A549 treated with AZD2906 at 1 μM for 4 hours (cell line): ENCODE measurements at places on chromosomes 5 and 9. TPM values are rescaled to one million over a fixed set of nuclear protein-coding genes. Genes with fewer than 3 reads are reported as not detected.

Gene CNTLN
- total RNA-seq: 4.3 to 5.8 TPM (median 4.7 TPM) in 5 replicates

Gene DBH
- total RNA-seq: not detected in 5 replicates

Gene SPAAR
- total RNA-seq: 0.05 to 0.09 TPM (median 0.06 TPM) in 4 of 5 replicates, not detected in the other

Gene SLC27A6
- 0.03 to 0.07 TPM (median 0.05 TPM) in 4 of 5 replicates, not detected in the other for total RNA-seq

Gene NELFB
- total RNA-seq: 46.9 to 62.8 TPM (median 58.2 TPM) in 5 replicates

Gene IFNK
- 0.06 TPM in 1 of 5 replicates, not detected in the others for total RNA-seq

Gene LAMC3
- 1.7 to 2.3 TPM (median 2.2 TPM) in 5 replicates for total RNA-seq
